CD4-positive, alpha-beta T cell treated with Interleukin-15 for 4 hours (primary cell): ENCODE measurements at places on chromosomes 1 and 21.

GRCh38 chr1:156148216-156148615, 5.2 kb upstream of the SEMA4A start:
- no peak for DNase-seq

DNA sequence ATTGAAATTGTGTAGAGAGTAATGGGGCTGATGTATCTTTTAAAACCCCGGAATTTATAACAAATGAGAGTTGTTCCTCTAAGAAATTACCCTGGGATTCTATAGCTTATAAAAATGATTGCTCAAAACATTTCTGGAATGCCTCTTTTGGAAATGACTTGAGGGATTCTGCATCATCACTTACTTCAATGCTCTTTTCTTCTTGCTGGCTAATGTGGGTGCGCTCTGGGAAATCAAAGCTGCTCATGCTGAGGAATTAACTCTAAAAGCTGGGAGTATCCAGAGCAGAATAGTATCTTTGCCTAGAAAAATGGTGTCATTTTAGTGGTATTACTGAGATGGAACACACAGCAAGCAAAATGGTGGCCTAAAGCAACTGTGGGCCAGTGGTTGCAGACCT, 23.0 kb upstream of the TBX15 start:
- DNase-seq, result no peak

DNA sequence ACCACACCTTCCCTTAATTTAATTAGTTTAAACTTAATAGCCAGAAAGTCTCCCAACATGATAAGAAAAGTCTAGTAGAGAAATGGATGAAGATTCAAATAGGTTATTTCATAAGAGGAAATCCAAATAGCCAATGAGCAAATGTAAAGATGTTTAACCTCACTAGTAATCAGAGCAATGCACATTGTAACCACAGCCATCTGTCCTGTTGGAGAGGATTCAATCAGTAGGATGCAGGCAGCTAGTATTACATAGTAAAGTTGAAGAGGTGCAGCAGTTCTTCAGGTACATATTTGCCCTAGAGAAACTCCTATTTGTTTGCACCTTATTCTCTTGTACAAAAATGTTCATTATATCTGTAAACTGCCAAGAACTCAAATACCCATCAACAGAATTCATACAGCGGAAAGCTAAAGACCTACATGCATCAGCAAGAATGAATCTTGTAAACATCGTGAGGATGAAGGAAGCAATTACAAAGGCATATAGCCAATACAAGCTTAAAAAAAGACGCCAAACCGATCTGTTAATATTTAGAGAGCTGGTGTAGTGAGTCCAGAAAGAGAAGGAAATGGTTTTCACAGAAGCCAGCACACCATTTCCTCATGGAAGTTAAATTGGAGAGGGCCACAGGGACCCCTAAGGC, 27.9 kb downstream of the DIP2A start:
- DNase-seq, result no peak

GRCh38 chr1:199174336-199174735, 535.5 kb downstream of the PTPRC start:
- DNase-seq, result no peak

- DNase-seq, result no peak
These were observed 200.9 kb downstream of the DISC1 start for GRCh38 chr1:231827337-231828105.

DNA sequence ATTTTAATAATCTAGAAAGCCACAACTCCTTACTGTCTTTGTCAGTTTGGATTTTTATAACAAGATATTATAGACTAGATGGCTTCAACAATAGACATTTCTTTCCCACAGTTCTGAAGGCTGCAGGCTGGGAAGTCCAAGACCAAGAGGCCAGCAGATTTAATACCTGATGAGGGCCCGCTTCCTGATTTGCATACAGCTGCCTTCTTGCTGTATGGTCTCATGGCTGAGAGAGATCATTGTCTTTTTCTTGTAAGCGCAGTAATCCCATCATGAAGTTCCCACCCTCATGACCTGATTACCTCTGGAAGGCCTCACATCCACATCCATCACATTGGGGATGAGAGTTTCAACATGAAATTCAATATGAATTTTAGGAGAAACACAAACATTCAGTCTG, 9.8 kb downstream of the RPS6KC1 start:
- DNase-seq, result no peak
